Stomach (tissue), 19 donors: ENCODE measurements at places on chromosomes 4 and X. TPM values are rescaled to one million over a fixed set of nuclear protein-coding genes. Genes with fewer than 3 reads are reported as not detected.

DNA sequence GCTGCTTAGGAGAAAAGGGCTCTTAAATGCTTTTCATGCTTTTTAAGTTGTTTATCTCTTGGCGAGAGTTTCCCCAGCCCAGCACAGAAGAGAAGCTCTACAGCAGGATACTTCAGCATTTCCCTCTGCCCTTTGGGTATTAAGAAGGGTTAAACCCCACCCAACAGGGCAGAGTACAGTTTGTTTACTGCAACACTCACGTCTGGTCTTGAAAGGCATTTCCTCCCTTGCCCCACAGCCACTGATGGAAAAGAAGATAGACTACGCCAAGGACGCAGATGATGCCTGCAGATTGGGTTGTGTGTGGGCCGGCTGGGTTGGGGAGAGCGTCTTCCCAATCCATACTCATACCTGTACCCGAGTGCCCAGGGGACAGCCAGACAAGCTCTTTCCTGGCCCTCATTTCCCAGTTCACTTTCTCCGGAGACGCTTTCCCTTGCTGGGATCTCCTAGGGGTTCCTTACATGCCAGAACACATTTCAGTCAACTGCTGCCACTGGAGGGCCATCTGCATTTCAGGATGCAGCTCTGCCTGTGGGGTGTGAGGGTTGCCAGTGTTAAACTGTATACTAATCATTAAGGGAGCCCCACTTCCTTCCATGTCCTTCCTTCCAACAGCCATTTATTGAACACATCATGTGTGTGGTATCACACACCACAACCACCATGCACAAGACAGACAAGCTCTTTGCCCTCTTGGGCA, 96.5 kb upstream of the DHX15 start:
- no peak for DNase-seq

DNA sequence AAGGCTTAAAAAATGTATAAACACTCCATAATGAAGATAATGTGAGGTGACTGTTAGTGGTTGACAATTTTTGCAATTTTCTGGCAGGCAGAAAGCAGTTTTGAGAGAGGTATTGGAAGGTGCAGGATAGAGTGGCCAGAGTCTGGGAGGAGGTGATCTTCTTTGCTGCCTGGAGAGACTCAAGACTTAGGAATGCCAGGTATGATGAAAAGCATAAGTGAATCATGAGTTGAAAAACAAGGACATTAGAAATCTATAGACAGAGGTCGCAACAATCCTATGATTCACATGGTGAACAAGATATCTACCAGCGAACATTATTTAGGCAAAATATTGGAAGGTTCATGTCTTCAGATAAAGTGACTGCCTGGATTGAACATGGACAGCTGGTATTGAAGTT, 118.5 kb downstream of the CFAP299 start:
- no peak for DNase-seq

GRCh38 chr4:48184882-48185281, 50.8 kb upstream of the TXK start:
- DNase-seq, result no peak

DNA sequence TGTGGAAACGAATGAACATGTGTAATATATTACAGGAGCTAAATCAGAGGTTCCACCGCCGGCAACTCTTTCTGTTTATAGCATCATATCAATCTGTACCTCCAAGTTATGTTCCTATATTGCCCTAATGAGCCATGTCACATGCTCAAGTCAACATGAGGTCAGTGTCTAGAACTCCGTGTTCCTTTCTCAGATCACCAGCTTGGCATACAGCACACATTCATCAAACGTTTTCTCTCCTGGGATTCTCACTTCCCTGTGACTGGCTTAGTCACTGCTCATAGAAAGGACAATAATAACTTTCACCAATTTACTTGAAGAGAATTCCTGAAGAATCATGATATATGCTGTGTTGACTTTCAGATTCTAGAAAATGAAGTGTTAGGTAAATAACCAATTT, 532.0 kb upstream of the SPANXN1 start:
- DNase-seq, result no peak

The SPANXN4 gene
- polyA plus RNA-seq, result not detected

The ERAS gene
- polyA plus RNA-seq, result not detected
